LoVo (cell line): ENCODE measurements at places on chromosomes 13 and 19.

DNA sequence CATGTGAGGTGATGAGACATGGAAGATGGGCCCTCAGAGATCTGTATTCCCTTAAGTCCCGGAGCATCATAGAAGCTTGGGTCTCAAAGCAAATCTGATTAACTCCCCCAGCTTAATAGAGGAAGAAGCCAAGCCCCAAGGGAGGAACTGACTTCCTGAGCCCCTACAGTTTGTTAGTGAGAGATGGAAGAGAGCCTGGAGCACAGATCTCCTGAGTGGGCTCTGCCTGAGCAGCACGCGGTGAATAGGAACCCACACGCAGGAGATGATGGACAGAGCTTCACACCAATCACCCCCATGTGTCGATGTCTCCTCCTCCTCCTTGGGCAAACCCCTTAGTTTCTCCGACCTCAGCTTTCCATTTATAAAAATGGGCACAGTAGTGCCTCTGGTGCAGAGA is 50.1 kb upstream of the ATP12A start:
- no peak for DNase-seq

- no peak for DNase-seq
These were observed 206.3 kb downstream of the FOXO1 start for GRCh38 chr13:40460116-40460515.

- no peak for DNase-seq
These were observed 7.9 kb downstream of the PTBP1 start for GRCh38 chr19:805166-805551.

- no peak for DNase-seq
These were observed 11.8 kb downstream of the DAZAP1 start for GRCh38 chr19:1418951-1419738.

- no peak for DNase-seq
These were observed 1142.4 kb downstream of the SLITRK1 start for GRCh38 chr13:82739881-82740280.

- DNase-seq = no peak
These were observed 1.8 kb upstream of the KLK4 start for GRCh38 chr19:50912727-50913716.

DNA sequence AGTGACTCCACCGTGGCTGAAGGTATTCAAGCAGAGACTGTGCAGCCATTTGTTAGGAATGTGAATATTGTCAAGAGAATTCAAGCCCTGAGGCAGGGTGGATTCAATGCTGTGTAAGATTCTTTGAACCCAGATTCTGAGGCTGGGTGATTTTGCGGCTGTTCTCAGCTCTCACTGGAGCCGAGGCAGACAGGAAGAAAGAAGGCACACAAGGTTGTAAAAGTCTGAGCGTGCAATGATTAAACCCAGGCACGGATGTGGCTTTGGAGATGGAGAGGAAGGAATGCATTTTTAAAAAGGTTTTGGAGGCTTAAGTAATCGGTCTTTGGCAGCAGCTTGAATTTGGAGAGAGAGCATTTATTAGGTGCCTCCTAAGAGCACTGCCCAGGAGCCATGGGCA is 187.9 kb downstream of the KATNAL1 start:
- DNase-seq = no peak

DNA sequence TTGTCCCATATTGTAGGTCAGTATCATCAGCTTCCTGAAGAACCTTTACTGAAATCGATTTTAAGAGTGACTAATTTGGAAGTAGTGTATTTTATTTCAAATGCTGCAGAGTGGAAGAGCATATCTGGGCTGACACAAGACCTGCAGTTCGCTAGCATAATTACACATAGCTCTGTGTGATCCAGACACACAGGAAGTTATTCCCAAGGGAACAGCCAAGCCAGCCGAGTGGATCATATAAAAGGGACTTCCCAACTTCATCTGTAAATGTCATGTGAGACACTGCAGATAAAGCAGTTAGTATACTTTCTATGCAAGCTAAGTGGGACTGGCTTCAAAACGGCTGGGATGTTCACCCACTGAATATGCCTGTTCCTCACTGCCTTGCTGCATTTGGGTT is 760.4 kb downstream of the SLITRK1 start:
- no peak for DNase-seq

DNA sequence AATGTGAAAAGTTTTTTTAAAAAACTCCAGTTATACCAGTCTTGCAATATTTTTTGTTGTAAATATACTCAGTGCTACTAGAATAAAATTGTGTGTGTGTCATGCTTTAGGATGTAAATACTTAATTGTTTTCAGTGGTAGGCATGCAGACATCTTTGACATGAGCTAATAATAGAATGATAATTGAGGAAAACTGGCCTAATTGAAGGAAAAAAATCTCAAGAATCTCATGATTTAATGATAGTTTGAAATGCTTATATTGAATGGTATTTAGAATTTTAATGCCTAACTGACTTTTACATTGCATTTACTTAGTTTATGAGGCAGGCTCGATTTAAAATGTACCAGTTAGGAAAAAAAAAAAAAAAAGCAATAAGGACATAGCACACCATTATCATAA is 3.2 kb upstream of the MAB21L1 start:
- DNase-seq = no peak

- DNase-seq = no peak
These were observed 44.3 kb downstream of the NDFIP2 start for GRCh38 chr13:79525064-79525857.

- no peak for DNase-seq
These were observed 5.5 kb upstream of the ADGRE5 start for GRCh38 chr19:14375582-14376291.

- DNase-seq = no peak
These were observed 26.4 kb upstream of the ZNF181 start for GRCh38 chr19:34707661-34708060.

GRCh38 chr13:108342369-108343289 is 73.1 kb downstream of the TNFSF13B start:
- DNase-seq = peak; percentile 11

DNA sequence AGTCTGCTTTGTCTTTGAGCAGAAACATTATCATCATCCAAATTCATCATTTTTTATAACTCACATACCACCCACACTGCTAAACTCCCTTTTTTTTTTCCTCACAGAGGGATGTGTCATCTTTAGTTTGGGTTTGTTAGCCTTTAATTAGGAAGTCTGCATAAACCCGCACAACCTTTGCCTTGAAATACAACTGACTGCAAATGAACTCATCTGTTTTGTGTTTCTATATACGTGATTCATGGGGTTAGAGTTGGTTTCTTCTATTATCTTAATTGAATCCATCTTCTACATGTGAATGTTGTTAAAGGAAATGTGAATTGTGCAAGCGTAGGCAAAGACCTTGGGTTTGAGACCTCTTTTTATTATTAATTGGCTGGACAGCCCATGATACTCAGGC is 102.7 kb downstream of the SLAIN1 start:
- no peak for DNase-seq

DNA sequence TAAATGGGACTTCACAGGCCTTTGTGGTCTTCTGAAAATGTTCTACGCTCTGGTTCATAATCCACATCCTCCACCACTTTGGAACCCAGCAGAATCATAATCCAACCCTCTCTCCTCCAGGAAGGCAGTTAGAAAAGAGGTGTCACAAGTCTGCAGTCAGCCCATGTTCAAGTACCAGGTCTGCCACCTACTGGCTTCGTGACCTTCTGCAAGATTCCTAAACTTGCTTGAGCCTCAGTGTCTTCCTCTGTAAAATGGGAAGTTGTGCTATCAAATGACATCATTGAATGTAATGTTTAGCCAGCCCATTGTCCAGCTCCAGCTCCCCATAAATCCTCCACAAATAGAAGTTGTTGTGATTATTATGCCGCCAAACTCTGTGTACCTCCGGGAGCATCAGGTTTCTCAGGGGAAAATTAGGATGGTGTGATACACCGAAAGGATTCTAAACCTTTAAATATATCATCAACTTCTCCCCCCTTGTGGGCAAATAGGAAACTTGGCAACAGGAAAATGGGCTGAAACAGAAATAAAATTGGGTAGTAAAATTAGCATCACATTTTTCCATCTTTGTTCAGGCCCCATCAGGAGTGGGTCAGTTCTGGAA is 109.7 kb downstream of the NUFIP1 start:
- DNase-seq = peak; percentile 19

- DNase-seq = no peak
These were observed 136.4 kb upstream of the HTR2A start for GRCh38 chr13:47033216-47033615.

GRCh38 chr13:30312904-30313303 is 5.6 kb upstream of the KATNAL1 start:
- DNase-seq = no peak

GRCh38 chr13:24159357-24159756 is 1.2 kb upstream of the SPATA13 start:
- DNase-seq = no peak

DNA sequence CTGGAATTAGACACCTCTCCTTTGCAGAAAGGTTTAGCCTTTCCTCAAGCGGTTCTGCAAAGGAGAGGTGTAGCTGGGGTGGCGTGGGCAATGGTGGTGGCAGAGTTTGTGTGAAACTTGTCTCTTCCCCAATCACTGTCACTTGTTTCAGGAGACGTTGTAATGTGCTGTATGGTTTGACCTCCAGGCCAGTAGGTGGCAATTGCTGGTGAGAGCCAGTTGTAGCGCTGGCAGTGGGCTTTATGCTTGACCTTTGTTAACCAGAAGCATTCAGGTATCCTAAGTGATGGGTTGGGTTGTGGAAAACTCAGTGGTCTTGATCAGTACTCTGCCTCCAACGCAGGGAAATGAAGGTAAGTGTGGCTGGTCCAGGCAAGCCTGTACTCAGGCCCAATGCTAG is 12.7 kb upstream of the LILRA5 start:
- no peak for DNase-seq
